Stimulated activated CD4-positive, alpha-beta T cell treated with anti-CD3 and anti-CD28 coated beads, Interleukin-1b, Interleukin-23, amount 100 ng/mL, for 24 hours (primary cell): ENCODE measurements at places on chromosomes 3 and 15.

DNA sequence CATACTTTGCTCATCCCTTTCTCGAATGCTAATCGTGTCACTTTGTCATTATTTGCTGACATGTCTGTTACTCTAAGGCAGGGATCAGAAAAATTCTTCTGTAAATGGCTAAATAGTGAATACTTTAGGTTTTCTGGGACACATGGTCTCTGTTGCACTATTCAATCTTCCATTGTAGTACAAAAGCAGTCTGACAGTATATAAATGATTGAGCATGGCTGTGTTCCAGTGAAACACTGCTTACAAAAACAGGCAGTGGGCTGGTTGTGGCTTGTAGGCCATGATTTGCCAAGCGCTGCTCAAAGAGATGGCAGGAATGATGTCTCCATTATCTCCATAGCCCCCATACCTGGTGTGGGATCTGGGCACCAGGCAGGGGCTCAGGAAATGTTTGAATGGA, 45.6 kb downstream of the TMEM266 start:
- DNase-seq = no peak

DNA sequence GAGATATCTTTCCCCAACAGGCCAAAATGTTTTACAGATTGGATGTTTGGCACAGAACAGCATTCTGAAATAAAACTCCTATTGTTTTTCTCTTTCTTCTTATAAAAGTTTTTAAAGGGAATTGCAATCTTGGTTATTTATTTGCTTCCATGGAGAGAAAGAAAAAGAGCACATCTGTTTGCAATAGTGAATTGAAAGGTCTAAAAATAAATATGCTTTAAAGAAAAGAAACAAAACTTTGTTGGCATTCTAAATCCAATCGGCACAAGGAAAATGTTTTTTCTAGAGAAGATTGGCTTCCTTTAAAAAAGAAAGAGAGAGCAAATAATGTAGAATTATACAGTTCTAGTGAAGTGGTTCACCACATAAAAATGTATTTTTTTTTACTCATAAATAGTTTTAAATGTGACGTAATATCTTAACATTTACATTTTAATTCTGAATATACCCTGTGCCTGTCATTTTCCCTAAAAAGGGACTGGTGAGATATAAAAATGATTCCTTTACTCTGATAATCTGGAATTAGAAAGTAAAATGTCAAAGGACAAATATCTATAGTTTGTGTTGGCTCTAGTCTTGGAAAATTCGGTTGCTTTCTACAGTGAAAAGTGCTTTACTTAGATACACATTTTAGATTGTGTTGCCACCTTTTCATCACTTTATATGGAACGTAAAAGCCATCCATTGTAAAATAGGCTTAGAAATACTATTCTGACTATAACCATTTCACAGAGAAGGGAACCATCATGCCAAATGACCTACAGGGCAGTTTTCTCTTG, 257.4 kb upstream of the CBLB start:
- no peak for DNase-seq

DNA sequence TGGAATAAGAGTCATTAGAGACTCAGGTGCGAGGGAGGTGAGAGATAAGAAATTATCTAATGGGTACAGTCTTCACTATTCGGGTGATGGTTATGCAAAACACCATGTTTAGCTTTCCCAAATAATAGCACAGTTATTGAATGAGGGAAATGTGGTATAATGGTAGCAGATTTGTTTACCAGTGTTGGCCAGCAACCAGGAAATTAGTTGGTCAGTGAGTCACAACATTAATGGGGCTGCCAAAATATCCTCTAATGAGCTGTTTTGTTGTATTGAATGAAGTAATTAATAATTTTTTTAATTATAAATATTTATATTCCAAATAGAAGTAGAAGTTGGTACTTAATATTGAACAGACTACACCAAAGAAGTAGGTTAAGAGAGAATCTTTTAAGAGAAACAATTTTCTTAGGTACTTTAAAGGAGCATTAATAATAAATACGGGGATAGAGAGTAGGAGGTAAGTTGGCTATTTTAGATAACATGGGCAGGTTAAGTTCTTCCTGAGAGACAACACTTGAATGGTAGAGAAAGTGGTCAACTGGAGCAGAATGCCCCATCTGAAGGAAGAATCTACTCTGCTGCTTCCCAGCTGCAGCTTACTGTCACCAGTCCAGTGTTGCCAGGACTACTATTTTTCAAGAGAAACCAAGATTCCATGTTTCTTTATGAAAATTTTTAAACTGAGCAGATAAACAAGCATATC, 218.8 kb downstream of the UBE2E2 start:
- no peak for DNase-seq

DNA sequence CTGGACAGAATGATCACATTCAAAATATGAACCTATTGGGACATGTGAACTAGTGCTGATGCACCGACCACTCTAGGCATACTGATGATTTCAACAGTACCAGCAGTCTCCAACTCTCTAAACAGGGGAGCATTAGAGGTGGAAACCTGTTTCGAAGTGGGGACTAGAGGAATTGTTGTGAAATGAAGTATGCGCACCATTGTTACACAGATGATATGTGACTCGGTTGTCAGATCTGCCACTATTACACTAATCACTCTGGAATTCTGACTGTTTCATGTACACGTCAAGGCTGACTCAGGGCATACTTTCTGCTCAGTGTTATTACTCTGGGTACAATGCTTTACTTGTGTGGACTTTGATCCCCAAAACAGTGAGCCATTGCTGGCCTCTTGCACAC, 198.2 kb upstream of the UBE2E2 start:
- no peak for DNase-seq

DNA sequence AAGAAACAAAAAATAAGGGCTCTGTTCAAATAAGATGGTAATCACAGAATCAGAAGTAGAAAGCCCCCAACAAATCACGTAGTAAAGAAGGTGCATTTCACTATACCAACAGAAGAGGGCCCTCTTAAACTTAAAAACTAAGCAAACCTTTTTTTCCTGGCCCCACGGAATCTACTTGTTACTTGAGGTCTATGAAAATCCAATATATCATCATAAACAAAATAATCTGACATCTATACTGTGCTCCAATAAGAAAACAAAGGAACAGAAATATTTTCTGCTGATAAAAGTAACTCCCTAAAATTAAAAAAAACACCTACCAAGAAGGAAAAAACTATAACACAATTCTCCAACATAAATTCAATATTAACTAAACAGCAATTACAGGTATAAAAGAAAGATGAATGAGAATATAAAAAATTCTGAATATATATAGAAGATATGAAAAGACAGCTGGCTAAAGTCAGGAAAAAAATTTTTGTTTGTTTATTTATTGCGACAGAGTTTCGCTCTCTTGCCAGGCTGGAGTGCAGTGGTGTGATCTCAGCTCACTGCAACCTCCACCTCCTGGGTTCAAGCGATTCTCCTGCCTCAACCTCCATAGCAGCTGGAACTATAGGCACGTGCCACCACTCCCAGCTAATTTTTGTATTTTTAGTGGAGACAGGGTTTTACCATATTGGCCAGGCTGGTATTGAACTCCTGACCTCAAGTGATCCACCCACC, 81.8 kb downstream of the CLASP2 start:
- DNase-seq = no peak

GRCh38 chr15:46413799-46414198, 779.0 kb downstream of the SQOR start:
- no peak for DNase-seq

DNA sequence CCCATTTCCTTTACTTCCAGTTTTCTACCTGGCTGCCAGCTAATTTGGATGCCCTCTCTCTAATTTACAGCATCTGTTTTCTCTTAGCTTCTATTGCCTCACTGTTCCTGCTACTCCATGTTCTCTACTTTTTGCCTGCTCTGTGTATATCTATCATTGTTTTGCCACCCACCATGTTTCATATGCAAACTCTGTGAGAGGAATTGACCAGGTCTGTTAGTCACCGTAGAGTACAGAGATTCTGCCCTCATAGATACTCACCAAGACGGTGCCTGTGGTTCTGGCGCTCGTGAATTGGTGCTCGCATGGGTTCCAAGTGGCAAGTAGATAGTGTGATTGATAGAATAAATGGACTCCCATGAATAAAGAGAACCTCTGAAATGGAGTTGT, 288.8 kb downstream of the CNTN6 start:
- DNase-seq = no peak

DNA sequence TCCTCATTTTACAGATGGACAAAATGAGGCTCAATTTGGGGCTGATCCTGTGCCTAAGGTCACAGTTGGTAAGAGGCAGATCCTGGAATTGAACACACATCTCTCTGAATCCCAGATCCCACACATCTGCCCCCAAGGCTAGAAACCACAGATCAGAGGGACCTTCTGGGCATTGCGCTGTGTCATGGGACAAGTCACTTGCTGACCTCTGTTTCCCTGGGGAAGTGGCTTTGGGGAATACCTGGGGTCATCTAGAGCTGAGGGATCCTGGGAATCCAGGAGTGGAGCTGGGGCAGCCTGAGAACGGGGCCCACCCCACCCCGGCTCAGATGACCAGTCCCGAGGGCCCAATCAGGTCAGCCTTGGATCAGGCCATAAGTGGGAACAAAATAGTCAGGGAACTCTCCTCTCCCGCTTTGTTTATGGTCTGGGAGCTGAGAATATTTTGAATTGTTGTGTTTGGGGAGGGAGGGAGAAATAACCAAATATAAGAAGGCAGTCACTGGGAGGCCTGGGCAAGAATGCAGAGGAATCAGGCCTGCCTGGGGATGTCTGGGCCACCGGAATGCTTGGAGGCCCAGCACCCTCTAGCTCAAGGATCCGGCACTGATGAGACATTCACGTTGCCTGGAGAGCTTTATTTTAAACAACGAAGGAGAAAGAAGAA, 8.8 kb upstream of the SLC6A6 start:
- DNase-seq = no peak

GRCh38 chr3:181425074-181425473, 286.7 kb upstream of the SOX2 start:
- no peak for DNase-seq

DNA sequence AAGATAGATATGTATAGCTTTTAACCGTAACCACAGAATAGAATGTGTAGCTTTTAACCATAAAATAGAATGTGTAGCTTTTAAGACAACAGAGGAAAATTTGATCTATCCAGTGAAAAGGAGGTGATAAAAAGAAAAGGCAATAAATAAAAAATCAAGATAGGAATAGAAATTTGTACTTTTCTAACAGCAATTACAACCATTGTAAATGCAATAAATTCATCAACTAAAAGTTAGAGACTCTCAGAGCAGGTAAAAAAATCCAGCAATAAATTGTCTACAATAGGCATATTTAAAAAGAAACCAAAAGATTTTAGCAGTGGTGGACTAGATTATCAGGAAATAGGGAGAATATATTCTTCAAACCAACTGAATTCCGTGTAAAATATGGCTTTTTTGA, 63.8 kb upstream of the ABHD2 start:
- DNase-seq = no peak

DNA sequence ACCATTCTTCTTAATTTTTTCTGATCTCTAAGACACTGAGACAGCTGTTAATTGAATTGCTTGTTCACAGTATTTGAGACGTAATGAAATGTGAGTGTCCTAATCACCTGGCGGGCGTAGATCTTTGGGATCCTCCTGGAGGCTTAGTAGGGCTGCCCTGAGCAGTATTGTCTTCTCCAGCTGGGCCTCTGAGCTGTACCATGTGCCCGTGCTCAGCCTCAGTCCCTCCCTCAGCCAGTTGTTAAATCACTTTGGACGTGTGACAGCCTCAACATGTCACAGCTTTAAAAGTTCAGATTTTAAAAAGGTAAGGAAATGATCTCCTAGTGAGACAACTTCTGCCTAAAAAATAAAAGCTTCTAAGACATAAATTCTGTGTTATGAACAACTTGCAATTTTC, 35.5 kb downstream of the IGF1R start:
- no peak for DNase-seq

DNA sequence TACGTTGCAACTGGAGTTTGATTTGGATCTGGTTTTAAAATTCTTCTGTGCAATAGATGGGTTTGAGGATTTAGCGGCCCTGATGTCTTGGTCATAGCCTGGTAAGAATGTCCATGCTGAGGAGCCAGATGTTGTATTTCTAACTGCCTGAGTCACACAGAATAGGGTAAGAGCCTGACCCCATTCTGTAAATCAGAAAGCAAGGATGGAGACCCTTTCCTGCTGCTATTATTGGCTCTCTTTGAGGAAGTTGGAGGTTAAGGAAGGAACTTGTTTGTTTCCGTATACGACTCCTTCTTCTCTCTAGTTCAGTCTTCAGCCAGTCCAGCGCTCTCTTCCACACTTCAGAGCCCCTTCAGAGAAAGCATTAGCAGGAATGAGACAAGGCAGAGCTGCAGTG, 65.1 kb downstream of the HCN4 start:
- DNase-seq = no peak

DNA sequence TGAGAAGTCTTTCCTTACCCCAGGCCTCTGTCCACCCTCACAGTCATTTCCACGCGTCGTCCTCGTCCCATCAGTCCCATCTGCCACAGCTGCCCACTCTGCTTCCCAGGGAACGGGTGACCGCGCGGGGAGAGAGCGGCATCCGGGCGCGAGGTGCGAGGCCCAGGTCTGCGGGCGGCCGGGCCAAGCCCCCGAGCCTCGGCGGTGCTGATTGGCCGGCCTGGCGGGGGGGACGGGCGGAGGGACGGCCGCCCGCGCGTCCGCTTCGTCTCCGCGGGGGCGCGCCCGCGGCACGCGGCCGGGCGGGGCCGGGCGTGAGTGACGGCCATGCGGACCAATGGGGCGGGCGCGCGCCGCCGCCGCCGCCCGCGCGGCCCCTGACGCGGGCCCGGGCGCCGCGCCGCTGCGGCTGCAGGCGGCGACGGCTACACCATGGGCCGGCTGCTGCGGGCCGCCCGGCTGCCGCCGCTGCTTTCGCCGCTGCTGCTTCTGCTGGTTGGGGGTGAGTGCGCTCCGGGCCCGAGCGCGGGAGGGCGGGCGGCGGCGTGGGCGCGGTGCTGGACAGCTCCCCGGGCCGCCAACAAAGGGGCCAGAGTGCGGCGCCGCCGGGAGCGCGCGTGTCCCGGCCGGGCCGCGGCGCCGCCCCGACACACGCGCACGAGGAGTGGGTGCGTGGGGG, at the start of gene PODXL2:
Gene PODXL2, plus strand, starts transcription at position 398 of the 679 bp plus-strand sequence. Its CDS starts 35 bp downstream, at position 433.
- DNase-seq = no peak

DNA sequence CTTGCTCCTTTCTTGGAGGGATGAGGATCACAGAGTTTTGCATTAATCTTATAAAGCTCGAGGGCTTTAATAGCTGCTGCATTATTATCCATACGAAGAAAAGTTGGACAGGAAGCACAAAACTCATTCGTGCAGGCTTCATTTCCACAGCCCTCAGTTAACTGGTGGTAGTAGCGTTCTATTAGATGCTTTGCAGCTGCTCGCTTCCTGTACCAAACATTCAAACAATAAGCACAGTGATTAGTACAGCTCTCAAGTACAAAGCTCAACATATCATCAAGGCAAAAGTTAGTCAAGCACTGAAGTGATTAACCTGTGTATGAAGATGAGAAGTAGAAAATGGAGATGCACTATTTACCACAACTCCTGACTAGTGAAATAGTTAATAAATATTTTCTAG, 63.3 kb downstream of the UBE3A start:
- no peak for DNase-seq
